T-cell (primary cell): ENCODE measurements at places on chromosomes 2 and 18.
A peak's percentile ranks its signal among the peaks of the same experiment; 100 is the strongest.

DNA sequence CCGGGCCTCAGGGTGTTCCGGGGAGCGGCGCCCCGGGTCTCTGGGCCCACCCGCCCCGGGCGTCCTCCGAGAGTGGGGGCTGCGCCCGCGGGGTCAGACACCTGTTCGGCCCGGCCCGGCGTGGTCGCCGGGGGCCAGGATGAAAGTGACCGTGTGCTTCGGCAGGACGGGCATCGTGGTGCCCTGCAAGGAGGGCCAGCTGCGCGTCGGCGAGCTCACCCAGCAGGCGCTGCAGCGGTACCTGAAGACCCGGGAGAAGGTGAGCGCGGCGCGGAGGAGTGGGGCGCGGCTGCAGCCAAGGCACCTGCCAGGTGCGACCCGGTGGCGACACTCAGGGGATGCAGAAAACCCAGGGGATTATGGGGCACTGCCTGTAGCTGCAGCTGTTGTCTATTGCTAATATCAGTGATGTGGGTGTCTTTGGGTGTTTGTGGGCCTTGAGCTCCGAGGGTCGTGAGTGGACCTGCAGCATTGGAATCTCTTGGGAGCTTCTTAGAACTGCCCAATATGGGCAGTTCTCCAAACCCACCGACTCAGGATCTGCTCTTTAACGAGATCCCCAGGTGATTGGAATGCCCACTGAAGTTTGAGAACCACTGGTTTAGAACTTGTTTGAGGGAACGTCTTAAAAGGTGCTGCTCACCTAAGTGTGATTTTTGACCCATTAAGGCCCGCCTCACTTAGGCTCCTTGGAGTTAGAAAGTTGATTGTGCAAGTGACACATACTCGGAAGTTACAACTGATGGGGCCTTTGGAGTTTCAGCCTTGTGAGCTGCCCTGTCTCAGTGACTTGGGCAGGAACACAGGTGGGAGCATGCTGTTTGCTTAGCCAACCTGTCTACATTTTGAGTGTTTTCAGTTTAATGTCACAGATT lies 823 bp downstream of the PARD3B start:
- DNase-seq: no peak

- DNase-seq: no peak
Observed at GRCh38 chr2:3278521-3279218, 98.9 kb downstream of the EIPR1 start.

DNA sequence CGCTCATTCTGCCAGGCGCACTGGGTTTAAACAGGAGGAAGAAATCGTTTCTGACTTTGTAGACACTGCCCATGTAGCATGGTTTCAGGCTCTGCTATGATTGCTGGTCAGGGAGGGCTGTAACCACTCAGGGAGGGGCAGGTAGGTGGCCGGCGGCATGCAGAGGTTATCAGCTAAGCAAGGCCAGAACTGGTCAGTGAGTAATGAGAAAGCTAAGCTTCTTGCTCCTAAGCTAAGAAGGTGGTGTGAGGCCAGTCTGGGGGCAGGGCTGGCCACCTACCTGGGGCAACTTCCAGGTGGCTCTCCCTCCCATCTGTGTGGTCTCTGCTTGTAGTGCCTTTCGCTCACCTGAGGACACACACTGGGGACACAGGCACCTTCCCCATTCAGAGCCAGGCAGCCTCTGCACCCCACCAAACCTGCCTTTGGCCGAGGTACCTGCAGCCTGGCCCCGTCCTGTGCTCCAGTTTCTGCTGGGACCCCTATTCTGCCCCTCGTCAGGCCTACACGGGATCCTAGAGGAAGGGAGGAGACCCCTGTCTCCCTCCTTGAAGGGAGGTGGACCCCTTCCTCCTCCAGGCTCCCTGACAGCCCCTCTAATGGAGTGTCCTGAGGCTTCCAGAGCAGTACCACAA lies 195.9 kb downstream of the SEPTIN10 start:
- no peak for DNase-seq

DNA sequence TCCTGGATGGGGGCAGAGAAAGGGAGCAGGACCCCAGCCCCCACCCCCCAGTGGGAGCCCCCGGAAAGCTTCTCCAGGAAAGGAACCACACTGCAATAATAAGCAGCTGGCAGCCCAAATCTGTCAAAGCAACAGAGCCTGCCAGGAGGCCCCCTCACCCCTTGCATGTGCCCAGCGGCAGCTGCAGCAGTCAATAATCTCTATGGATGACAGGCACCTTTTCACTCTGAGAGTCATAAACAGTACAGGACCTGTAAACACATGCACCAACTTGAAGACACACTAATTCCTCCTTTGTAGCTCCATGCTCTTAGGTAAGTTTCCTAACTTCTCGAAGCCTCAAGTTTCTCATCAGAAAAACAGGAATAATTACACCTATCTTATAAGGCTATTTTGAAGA lies 26.2 kb upstream of the KDM3A start:
- DNase-seq: no peak

DNA sequence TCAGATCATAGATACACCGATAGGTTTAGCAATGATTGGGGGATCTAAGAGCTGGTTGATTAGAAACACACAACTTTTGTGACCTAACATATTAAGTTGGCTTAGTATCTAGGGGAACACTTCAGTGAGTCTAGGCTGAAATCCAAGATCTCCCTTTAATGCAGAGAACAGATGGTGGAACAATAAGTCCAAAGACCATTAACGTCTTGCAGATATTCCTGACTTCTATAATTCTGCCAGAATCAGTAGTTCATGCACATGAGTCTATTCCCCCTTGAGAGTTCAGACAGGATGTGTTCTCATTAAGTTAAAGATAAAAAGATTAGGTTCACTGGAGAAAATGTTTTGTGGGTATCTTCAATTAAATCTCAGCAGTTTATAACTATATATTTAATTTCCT lies 506.5 kb downstream of the TSN start:
- no peak for DNase-seq

- DNase-seq: no peak
Observed at GRCh38 chr2:156901373-156902031, 356.0 kb upstream of the GALNT5 start.

- no peak for DNase-seq
Observed at GRCh38 chr2:238521002-238521401, 94.3 kb downstream of the ASB1 start.

DNA sequence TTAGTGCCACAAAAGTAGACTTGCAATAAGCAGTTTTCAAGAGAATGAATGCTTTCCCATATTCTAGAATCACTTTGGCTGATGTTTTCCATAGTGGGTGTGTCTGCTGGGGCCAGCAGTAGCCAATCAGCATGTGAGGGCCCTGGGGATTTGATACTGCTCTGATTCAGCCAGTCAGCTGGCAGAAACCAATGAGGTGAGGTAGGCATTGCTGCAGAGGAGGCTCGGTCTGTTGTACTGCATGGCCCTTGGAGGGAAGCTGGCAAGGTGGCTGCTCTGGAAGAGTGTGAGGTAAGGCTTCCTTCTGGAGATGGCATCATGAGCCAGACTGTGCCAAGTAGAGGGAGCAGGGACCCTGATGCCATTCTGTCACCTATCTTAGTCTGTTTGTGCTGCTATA lies 22.7 kb downstream of the TMEM87B start:
- DNase-seq: no peak

GRCh38 chr2:203126996-203127395 lies 111.8 kb upstream of the CYP20A1 start:
- DNase-seq: no peak

DNA sequence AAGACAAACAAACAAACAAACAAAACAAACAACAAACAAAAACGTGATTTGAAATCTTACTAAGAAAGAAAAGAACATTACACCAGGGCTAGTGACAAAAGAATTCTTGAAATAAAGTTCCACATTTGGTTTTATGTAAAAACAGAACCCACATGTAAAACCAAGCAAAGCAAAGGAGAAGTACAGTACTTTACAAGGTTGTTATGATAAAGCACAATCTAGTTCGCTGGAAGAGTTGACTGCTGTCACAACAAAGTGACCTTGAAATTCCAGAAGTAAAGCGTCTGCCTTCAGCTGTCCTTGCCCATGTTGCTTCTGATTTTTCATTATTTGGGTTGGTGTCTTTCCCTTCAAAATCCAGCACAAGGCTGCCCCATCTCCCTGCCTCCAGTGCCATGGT lies 94.8 kb upstream of the CYRIA start:
- DNase-seq: no peak

DNA sequence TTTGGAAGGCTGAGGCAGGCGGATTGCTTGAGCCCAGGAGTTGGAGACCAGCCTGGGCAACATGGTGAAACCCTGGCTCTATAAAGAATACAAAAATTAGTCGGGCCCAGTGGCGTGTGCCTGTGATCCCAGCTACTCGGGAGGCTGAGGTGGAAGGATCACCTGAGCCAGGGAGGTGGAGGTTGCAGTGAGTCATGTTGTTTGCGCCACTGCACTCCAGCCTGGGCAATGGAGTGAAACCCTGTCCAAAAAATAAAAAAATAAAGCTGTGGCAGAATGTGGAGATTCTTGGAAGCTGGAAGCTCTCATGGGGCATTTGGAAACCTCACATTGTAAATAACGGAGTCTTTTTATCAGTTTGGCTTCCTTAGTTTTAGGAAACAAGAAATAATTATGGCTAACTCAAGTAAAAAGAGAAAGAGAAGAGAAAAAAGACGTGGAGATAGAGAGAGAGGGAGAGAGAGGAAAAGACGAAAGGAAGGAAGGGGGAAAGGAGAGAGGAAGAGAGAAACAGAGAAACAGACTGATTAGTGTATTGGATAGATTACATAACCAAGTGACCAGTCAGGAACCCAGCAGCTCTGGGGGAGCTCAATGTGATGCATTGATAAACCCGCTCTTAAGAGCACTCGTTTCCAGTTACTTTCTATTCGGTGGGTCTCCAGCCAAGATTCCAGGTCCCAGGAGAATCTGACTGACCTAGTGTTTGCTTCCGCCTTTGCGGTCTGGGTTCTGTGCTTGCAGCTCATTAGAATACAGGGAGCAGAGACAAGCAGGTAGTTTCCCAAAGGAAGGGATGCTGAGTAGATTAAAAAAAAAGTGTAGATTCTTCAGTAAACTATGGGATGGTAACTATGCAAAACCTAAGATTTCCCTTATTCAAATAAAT lies 1.1 kb upstream of the SPAST start:
- no peak for DNase-seq

DNA sequence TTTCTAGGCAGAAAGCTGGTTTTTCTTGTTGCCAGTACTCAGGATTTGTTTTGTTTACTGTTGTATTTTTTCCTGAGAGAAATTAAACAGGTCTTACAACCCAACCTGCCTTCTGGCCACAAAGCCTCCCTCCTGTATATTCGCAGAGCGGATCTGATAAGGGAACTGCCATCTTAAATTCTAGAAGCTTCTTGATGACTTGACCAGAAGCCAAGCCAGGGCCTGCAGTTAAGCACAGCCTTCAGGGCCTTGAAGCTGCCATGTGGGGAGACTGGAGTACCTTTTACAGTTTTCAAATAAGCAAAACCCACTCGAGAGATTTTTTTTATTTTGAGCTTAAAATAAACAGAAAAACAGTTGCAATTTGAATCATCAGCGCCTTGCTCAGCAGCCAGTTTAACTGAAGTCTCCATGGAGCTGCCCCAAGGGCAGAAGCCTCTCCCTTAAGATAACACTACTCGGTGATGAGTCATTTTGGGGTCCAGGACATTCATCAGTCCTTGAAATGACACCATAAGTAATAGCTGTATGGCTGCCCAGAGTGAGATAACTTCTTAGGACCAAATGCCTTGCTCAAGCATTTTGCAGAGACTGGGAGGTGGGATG lies 51.5 kb upstream of the PHLPP1 start:
- DNase-seq: no peak

DNA sequence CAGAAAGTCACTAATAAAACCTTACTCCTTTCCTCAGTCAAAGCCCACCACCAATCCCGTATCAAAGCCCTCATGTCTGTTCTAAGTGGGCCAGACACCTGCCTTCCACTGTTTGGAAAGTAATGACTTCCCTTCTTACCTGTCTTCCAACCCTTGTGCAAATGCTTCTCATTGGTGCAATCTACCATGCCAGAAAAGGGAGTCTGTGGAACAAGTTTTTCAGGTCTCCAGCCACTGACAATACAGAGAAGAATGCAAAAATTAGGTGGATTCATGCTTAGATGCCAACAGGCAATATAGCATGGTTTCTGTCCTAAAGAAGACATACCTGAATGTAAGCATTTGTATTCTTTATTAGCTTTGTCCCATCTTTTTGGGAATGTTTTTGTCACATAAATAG lies 1140.6 kb upstream of the LRRTM1 start:
- DNase-seq: no peak

GRCh38 chr2:208142240-208142924 lies 3.6 kb downstream of the CRYGB start:
- no peak for DNase-seq

- DNase-seq: no peak
Observed at GRCh38 chr2:239768907-239769553, 256.1 kb downstream of the NDUFA10 start.

DNA sequence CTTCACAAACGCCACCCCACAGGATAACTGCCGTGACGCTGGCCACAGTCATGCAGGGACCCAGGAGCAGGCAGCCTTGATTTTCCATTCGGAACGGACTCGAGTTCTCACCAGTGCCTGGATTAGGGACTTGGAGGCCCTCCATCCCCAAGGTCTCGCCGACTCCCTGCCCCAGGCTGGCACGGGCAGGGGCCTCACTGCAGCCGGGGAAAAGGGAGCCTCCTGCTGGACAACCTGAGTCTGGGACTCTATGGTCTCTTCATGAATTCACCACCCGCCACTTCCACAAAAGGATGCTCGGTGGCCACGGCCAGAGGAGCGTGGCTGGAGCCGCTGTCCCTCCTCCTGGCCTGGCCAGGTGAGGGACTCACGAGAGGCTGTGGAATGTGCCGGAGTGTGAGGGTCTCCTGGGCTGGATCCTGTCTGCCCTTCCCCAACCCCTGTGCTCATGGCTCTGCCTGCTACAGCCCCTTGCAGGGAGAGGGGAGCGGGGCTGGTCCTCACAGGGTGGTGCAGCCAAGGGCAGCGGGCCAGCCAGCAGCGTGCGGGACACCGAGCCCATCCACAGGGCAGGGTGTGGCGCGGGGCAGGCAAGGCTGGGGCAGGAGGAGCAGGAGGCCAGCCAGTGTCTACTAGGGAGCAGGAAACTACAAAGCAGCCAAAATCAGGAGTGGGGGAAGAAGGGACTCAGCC lies 42.3 kb downstream of the AQP12A start:
- DNase-seq: peak; percentile 22

- DNase-seq: no peak
Observed at GRCh38 chr2:234448506-234449184, 48.2 kb downstream of the ARL4C start.

GRCh38 chr2:19801367-19802080 lies 100.3 kb downstream of the TTC32 start:
- DNase-seq: no peak

DNA sequence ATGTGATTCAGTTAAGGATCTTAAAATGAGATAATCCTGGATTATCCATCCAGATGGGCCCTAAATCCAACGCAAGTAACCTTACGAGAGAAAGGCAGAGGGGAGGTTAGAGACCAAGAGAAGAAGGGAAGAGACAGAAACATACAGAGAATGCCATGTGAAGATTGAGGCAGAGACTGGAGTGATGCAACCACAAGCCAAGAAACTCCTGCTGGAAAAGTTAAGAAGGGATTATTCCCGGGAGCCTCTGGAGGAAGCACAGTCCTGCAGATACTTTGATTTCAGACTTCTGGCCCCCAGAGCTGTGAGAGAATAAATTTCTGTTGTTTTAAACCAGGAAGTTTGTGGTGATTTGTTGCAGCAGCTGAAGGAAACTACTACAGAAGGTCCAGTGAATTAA lies 992.7 kb downstream of the BCL11A start:
- DNase-seq: no peak

GRCh38 chr2:167891841-167892240 lies 355.6 kb downstream of the STK39 start:
- no peak for DNase-seq

GRCh38 chr18:3725115-3725514 lies 275.1 kb downstream of the TGIF1 start:
- DNase-seq: no peak
